ENCODE measurements at places on chromosomes 6 and 20.

- DNase-seq: no peak
These were observed 12.9 kb downstream of the PRSS16 start for GRCh38 chr6:27260369-27260768.

GRCh38 chr20:18279242-18279641 is 9.1 kb upstream of the ZNF133 start:
- no peak for DNase-seq

DNA sequence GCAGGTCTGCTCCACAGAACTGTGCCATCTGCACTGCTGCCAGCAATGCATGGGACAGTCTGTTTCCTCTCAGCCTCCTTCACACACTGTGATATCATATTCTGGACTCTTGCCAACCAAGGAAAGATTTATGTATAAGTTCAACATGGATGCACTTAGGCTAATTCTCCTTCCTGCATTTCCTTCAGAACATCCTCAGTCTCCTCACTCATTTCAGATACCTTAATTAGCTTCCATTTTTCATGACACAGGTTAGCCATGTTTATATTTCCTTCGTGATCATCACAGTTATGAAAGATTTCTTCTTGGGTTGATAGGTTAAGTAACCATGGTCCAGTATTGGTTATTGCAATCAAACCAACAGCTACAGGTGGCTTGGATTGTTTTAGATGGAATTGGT is 46.4 kb upstream of the DDR1 start:
- DNase-seq: peak; percentile 15

DNA sequence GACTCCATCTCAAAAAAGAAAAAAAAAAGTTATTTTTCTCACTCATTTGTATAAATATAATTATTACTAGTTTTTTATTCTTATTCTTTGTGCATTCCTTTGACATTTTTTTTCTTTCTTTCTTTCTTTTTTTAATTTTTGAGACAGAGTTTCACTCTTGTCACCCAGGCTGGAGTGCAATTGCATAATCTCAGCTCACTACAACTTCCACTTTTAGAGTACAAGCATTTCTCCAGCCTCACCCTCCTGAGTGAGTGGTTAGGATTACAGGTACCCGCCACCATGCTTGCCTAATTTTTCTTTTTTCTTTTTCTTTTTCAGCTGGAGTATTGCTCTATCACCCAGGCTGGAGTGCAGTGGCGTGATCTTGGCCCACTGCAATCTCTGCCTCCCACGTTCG is 51.4 kb upstream of the JARID2 start:
- peak; percentile 33 for DNase-seq

DNA sequence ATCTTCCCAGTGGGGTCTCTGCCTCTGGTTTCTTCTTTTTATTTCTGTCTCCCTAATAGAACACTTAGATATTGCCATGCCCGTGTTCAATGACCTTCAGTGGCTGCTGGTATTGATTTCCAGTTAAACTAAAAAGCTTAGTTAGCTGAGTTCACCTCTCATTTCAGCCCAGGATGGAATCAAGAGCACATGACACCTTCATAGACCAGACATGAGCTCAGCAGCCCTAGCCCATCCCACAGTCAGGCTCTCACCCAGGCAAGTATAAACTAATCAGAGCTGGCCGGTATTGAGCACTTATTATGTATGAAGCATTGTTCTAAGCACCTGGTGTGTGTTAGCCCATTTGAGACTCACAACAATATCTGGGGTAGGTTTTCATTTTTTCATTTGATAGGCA is 33.7 kb upstream of the PLEKHG1 start:
- DNase-seq: no peak

DNA sequence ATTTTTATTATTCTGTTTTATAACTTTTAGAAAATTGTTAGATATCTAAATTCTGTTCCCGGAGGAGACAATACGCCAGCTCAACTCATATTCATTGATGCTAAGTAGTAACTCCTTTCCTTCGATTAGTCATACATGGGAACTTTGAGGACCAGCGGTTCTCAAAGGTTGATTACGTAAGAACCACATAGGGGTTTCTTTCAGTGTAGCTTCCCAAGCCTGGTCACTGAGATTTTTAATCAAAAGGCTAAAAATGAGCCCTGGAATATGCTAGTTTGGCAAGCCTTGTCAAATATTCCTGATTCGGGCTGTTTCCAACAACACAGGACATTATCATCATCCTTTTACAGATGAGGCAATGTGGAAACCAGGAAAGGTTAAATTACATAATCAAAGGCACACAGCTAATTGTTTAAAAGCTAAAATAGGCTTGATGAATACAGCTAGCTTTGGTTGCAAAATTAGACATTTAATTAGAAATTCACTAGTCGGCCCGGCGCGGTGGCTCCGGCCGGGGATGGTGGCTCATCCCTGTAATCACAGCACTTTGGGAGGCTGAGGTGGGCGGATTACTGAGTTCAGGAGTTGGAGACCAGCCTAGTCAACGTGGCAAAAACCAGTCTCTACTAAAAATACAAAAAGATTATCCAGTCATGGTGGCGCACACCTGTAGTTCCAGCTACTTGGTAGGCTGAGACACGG is 14.6 kb upstream of the MEI4 start:
- DNase-seq: no peak

GRCh38 chr20:18005990-18006364 is 37.2 kb downstream of the MGME1 start:
- no peak for DNase-seq

- DNase-seq: no peak
These were observed 147.4 kb upstream of the MLN start for GRCh38 chr6:33950891-33951889.

GRCh38 chr6:69584913-69585729 is 211.7 kb downstream of the LMBRD1 start:
- peak; percentile 72 for DNase-seq

DNA sequence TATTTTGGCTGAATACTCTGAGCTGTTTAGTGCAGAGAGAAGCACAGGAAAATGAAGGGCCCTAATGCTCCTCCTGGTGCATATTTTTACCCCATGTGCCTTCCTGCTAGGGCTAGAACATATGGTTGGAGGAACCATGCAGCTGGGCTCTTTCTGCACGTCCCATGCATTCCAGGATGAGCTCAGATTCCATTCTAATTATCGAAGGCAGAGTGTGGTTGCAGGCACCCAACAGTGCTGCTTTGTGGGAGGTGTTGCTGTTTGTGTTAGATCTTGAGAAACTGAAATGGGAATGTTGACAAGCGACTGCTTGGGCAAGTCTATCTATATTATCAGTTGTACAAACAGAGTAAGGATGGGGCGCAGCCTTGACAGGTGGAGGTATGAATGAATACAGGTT is 419.5 kb downstream of the DHX35 start:
- DNase-seq: no peak

DNA sequence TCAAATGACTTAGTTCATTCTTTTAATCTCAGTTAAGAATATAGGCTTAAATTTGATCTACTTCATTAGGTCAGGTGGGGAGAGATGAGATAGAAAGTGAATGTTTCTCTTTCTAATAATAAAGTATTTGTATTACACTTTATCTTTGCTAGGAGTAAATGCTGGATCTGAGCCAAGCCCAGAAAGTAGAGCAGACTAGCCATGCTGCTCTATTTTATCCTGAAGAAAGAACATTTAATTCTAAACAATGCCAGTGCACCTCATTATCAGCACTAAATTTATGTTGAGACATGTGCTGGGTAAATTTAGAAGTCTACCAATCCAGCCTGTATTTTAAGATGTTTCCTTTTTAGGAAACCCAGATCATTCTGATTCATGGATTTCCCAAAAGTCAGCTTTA is 43.5 kb downstream of the AKIRIN2 start:
- no peak for DNase-seq

GRCh38 chr20:15122613-15123012 is 785.2 kb upstream of the FLRT3 start:
- DNase-seq: no peak

DNA sequence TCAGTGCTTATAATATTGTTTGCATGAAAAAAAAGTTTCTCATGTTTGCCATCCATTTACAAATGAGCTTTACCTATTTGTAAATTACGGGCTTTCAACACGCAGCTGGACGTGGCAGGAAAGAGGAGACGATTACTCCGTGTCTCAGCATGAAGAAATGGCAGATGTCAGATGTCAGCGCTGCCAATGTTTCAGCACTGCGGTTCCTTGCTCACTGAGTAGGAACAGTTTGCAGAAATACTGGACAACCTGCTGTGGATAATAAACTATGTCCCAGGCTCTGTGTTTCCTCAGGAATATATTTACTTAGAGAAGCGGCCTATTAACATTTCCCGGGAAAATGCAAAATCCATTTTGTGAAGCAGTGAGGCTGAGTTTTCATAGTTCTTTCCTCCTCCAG is 22.7 kb downstream of the RAMACL start:
- no peak for DNase-seq

DNA sequence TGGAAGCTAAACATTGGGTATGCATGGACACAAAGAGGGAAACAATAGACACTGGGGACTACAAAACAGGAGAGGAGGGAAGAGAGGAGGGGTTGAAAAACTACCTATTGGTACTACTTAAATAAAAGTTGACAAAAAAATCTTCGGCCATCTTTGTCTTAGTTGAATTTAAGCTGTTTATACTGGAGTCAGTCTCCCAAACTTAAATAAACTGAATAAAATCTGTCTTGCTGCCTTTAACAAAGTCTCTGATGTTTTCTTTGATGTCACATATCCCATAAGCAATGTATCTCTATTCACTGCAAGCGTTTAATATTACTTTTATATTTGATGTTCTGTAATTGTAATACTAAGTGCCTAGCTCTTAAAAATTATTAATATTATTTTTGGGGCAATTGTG is 409.2 kb upstream of the EPHA7 start:
- DNase-seq: no peak

- no peak for DNase-seq
These were observed 49.3 kb upstream of the FANCE start for GRCh38 chr6:35402856-35403191.

GRCh38 chr6:106056746-106057390 is 29.3 kb upstream of the PRDM1 start:
- DNase-seq: no peak

GRCh38 chr6:75089151-75089897 is 116.5 kb downstream of the COL12A1 start:
- no peak for DNase-seq

DNA sequence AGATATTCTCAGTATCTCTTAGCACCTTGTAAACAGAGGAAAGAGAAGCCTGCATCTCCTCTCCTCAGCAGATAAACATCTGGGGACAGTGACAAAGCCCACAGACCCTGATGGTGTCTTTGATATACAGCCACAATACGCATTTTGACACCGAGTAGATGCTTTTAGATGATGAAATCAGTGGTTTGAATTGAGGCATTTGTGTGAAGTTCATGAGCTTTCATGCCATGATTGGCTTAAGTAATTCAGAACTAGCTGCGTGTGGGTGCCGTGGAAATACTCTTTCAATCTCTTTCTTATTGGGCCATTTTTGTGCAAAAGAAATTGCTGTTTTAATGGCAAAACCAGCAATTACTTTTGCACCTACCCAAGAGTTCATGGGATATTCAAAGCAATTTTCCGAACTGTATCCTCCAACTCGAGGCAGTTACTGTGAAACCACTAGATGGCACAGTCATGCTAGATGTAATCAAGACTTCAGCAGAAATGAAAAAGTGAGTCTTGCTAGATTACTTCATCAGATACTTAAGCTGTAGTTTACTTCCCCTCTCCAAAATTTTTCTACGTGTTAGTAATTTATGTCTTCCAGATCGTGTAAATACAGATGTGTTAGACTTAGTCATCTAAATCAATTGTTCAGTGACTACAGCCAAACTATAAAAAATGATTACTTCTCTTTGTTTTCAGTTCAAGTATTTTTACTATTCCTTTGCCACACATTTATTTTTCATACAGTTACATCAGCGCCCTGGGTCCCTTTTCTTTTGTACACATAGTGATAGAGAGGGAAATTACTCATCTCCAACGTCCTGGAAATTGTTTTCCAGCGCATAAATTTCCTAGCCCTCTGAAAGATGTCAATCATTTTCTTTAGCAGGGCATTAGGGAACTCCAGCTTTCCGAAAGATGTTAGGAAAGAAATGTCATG is 49.4 kb downstream of the IYD start:
- peak; percentile 90 for DNase-seq

DNA sequence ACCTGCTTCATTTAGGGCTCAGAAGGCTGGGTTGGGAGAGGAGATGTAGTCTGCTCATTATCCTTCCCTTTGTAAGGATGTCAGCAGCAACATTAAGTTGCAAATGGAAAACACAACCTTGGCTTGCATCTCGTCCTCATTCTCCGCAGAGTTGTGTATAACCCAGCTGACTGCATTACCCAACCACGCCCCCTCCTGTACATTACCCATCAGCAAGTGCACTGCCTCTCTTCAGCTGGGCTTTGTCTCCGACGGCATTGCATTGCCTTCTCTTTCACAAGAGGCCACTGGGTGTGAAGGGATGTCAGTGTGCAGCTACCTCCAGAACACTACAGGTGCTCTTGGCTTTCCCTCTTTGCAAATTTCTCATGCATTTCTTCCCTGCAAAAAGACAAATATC is 128.7 kb upstream of the TSHZ2 start:
- no peak for DNase-seq

- no peak for DNase-seq
These were observed at the start of gene FNDC1 for GRCh38 chr6:159169193-159169555. TSS of gene FNDC1 (plus strand) at chr6:159169400. CDS start at chr6:159169597, 197 bp downstream.

GRCh38 chr6:73262671-73263569 is at the start of gene KHDC1:
TSS of gene KHDC1 (minus strand) at chr6:73263196. CDS start at chr6:73242517, 20,679 bp downstream.
- DNase-seq: peak; percentile 82

- DNase-seq: no peak
These were observed 223.3 kb downstream of the BMP7 start for GRCh38 chr20:57043091-57043490.

DNA sequence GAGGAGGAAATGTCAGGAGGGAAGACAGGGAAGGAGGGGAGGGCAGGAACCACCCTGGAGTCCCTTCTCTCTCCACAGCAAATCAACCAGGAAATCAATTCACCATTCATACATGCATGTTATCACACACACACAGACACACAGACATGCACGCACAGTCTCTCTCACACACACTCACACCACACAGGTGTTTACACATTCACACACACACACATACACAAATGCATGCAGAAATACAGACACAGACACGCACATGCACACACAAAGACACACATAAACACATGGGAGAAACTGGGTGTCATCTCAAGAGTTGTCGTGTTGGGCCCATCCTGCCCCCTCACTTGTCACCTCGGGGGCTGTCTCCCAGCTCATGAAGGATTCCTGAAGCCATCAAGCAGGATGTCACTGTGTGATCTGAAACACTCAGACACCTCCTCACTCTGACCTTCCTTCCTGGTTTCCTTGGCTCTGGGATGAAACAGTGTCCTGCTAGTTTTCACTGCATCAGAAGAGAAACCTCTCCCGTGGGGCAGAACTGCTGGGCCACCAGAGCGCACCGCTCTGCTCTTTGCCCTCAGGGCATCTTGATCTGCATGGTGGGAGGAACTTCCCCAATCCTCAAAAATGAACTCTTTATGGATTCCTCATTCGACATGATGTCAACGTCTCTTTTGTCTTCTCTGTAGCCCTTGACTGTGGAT is 9.2 kb downstream of the RAET1G start:
- no peak for DNase-seq

DNA sequence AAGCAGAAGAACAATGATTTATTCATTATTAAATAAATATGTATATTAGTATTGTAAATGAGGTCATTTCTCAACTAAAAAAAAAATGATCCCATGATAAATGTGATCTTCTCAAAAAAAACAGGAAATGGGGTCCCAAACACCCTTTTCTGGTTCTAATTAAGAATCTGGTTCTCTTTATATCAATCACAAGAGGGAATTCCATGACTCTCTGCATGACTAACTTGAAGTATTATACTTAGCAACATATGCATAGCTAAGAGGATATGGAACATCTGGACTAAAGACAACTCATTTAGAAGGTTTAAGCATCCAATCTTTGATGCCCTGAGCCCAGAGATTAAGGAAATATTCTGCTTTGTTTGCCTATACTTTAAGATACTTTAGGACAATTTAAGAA is 89.7 kb upstream of the EMILIN3 start:
- no peak for DNase-seq

GRCh38 chr6:68238097-68238601 is 396.9 kb upstream of the ADGRB3 start:
- DNase-seq: peak; percentile 90

Data from OCI-M1 (cell line).